ENCODE measurements at places on chromosomes 3 and 15. TPM values are rescaled to one million over a fixed set of nuclear protein-coding genes. Genes with fewer than 3 reads are reported as not detected.

The NAALADL2 gene
- total RNA-seq = 0.13 TPM

GRCh38 chr3:57252404-57252803, 24.9 kb downstream of the APPL1 start:
- no peak for DNase-seq

DNA sequence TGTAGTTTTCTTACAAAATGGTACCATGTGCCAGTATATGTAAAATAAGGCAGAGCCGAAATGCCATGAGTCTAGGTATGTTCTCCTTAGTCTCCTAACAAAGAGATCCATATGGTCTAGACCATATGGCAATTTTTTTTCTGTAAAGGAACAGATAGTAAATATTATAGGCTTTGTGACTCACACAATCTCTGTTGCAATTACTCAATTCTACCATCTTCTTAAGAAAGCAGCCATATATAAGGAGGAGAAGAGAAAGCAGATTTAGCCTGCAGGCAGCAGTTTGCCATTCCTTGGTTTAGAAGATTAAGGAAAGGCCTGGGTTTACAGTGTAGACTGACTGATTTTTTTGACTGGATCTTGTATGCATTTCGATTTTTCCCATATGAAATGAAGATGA, 16.3 kb upstream of the BBX start:
- DNase-seq = no peak

- DNase-seq = no peak
Measured at GRCh38 chr15:82856397-82857170, 47.2 kb downstream of the WHAMM start.

GRCh38 chr3:63961891-63962290, 49.7 kb upstream of the SCAANT1 start:
- DNase-seq = peak; percentile 73

GRCh38 chr15:80180986-80181385, 28.2 kb downstream of the FAH start:
- no peak for DNase-seq
